ENCODE measurements at places on chromosomes 3 and 15. TPM values are rescaled to one million over a fixed set of nuclear protein-coding genes. Genes with fewer than 3 reads are reported as not detected.

Gene SCN11A
- 0.68 TPM for polyA plus RNA-seq

Gene RTP1
- not detected for polyA plus RNA-seq

Gene TRPM1
- polyA plus RNA-seq = 0.21 TPM

Gene USP8
- 52.6 TPM for polyA plus RNA-seq

Gene PLCB2
- polyA plus RNA-seq = 9.0 TPM

Gene ZNF774
- 4.2 TPM for polyA plus RNA-seq

Gene SHF
- 14.1 TPM for polyA plus RNA-seq

Gene IMPG2
- polyA plus RNA-seq = 0.66 TPM

Gene TNIK
- 23.7 TPM for polyA plus RNA-seq

Gene RBPMS2
- polyA plus RNA-seq = 13.2 TPM

Gene SPINK8
- polyA plus RNA-seq = 0.95 TPM

Data from renal pelvis (tissue), 12 donors.